Hippocampal formation (tissue), 2 donors: ENCODE measurements at places on chromosomes 7 and 10.

DNA sequence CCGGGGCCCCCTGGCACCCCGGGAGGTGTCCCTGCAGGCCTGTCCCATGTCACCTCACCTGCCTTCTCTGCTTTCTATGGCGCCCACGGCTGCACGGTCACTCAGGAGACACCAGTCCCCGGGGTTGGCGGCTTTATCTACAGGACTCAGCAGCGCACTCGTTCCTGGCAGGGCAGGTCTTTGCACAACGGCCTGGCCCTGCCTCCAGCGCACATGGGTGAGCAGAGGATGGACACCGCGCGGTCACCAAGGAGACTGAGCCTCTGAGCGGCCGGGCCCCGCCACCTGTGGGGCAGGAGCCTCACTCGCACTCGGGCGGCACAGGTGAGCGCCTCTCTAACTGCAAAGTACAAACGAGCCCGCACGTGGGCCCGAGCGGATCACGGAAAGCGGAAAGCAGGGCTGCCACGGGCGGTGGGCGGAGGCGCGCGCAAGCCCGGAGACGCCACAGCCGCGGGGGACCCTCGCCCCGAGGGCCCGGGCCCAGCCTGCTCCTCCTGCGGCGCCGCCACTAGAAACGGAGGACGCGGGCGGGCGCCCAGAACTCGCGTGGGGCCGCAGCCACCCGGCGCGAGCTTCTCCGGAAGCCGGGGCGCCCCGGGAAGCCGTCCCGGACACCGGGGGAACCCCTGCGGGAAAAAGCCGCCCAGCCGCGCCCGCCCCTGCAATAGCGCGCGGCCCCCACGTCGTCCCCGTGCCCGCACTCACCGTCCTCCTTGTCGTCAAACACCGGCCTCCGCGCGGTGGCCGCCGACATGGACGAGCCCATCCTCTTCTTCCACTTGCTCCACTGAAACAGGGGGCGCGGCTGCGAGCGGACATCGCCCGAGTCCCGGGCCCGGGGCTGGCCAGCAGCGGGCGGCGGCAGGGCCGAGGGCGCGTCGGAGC, 642 bp downstream of the STK32C start:
- no peak for DNase-seq

GRCh38 chr10:115947104-115947503, 325.9 kb downstream of the GFRA1 start:
- DNase-seq, result no peak

- DNase-seq, result no peak
Measured at GRCh38 chr7:139264220-139264619, 33.2 kb downstream of the UBN2 start.

DNA sequence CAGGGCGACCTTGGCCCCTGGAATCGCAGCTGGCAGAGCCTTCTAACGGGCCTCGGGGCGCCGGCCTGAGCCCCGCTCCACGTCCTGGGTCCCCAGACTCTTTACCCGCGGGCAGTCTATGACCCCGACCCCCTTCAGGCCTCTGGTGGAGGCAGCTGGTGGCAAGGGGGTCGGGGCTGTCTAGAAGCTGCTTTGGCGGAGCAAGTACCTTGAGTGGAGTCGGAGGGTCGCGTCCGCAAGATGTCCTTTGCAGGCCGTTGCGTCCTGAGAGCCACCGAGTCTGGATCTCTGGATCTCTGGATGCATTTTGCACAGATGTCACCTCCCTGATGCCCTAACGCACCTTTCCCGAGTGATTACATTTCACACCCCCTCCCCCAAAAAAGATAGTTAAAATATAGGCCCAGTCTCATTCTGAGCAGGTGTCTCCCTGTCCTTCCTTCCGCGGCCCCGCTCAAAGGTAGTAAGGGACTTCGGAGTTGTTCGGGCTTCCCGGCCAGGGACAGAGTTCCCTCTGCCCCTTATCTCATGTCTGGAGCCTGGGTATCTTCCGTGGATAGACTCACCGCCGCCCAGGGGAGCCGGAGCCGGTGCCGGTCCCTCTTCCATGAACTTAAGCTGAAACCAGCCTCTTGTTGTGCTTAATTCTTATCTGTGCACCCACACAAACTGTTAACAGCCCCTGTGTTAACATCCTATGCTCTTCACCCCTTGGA, 457 bp downstream of the ACADSB start:
- no peak for DNase-seq

GRCh38 chr7:118907911-118908527, 683.5 kb downstream of the ANKRD7 start:
- no peak for DNase-seq

DNA sequence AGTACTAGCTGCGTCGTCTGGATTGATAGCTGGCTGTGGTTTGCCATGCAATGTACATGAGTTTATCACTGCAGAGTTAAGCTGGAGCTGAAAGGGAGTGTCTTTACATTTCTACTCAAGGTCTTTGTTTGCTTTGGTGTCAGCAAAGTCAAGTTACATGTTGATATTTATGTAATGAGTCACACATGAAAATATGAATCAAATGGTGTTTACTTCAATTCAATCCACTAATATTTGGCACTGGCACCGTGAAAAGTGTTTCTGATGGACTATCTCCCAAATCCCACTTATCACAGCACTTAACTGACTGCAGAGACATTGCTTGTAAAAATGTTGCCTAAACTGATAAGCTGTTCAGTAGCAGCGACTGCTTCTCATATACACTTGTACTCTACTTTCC, 395.9 kb downstream of the TFEC start:
- no peak for DNase-seq

DNA sequence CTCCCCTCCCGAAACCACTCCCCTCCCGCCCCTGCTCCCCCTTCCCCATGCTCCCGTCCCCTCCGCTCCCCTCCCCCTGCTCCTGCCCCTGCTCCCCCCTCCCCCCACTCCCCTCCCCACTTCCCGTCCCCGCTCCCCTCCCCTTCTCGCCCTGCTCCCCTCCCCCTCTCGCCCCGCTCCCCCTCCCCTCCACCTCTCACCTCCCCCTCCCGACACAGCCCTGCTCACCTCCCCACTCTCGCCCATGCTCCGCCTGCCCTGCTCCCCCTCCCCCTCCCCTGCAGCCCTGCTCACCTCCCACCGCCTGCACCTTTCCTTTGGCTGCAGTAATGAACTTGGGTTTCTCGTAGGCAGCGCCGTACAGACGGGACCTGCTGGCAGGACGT, 49.9 kb upstream of the NKX6-2 start:
- no peak for DNase-seq

DNA sequence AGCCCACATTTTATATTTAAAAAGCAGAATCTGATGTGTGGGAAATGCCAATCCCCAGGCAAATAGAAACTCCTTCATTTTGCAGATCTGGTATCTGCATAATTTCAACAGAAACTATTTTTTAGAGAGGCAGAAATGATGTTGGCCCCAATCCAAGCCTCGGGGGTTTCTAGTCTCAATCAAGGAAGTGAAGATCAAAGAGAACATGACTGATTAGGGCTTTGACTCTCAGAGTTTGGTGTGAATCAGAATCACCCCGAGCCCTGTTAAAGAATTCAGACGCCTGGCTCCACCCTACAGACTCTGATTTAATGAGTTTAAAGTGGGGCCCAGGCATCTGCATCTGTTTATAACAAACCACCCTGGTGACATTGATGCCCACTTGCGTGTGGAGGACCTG, 36.7 kb upstream of the UBE2H start:
- no peak for DNase-seq

DNA sequence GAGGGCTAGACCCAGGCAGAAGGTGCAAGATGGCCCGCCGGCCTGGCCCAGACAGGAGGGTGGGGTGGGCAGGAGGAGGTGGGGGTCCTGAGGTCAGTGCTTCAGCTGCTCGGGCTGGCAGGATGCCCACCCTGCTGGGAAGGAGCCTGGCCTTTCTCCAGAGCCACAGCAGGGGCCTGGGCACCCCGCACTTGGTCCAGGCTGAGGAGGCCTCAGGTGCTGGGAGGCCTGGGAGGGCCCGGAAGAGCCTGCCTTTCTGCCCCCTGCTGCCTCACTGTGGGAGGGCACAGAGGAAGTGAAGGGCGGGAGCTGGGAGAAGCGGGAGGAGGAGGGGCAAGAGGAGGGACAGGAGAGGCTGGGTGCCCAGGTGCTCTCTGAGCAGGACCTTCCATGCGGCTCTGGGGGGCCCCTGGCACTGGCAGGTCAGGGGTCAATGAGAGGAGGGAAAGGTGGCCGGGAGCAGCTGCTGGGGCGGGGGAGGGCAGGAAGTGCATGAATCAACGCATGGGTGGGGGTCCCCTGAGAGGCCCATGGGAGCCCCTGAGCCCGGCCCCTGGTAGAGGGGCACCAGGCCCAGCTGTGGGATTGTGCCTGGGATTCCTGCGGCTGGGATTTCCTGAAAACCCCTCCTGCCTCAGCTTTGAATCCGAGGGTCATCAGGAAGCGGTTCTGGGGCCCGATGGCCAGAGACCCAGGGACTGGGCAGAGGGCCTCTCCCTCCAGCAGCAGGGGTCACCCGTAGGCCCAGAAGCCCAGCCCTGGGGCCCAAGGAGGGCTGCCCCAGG, 49.9 kb downstream of the PWWP2B start:
- no peak for DNase-seq

- peak; percentile 58 for DNase-seq
Measured at GRCh38 chr10:6108631-6109443, 20.0 kb downstream of the RBM17 start.

DNA sequence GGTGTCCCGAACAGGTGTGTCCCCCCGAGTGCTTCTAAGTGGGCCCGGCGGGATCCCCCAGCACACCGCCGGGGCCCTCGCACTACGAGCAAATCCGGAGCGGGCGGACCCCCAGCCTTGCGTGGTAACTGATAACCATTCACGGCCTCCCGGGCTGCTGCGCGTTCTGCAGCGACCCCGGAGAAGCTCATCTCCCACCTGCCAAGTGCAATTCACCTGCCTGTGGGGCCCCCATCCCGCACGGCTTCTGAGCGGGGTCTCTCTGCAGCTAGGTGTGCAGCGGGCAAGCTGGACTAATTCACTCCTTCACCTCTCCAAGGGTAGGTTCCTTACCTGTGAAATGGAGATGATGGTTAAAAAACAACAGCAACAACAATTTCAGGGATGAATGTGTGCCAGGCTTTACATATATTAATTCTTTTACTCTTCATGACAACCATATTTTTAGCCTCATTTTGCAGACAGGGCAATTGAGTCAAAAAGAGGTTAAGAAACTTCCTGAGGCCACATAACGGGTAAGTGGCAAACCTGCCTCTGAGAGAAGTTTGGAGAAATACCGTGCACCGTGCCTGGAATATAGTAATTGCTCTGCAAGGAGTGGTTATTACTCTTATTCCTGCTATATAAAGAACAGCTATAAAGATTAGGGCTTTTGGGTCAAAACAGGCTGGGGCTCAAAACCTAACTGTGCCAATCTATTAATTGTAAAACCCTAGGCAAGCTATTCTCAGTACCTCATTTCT, 652 bp upstream of the PODXL start:
- no peak for DNase-seq

GRCh38 chr7:3204526-3204925, 96.5 kb upstream of the SDK1 start:
- no peak for DNase-seq

GRCh38 chr7:156096771-156097538, 284.7 kb upstream of the SHH start:
- no peak for DNase-seq
